A673 (cell line): ENCODE measurements at places on chromosomes 1 and 21. TPM values are rescaled to one million over a fixed set of nuclear protein-coding genes. Genes with fewer than 3 reads are reported as not detected.

DNA sequence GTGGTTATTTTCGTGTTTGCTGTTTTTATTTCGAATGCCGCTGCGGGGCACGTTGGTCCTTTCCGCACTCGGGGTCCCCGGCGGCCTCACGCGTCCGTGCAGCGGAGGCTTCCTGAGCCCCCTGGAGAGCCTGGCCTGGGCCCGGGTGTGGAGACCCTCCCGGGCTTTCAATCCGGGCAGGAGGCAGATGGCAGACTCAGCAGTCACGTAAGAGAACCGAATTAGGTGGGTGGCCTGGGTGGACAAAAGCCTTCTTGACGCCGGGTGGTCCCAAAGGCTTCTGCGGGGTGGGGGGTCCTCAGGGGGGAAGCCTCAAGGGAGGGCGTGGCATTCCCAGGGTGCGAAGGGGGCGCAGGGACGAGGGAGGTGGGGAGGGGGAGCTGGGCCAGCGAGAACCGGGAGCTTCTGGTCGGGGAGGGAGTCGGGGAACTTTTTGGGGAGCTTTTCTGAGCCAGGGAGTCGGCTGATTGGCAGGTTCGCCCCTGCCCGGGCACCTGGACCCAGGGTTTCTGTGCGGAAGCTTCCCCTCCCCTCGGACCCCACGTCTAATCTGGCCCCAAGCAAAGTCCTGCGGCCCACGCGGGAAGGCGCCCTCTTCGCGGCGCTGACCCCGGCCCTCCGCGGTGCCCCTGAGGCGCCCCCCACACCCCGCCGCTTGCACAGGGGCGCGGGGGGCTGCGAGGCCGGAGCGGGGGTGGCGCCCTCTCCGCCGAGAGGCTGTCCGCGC is 1.3 kb upstream of the HES4 start:
- H3K36me3 ChIP-seq = no peaks in the 10 kb centered on the region
- peak overlapping the region; percentile 70 for H3K4me3 ChIP-seq
- peak overlapping the region; percentile 98 for H3K27ac ChIP-seq
- no peak for DNase-seq
- peaks cover 18% of the 10 kb centered on the region for H3K4me1 ChIP-seq

The AIRE gene
- not detected in 2 replicates for total RNA-seq

- no peak overlapping the region for H3K27ac ChIP-seq
- no peaks in the 10 kb centered on the region for H3K36me3 ChIP-seq
- DNase-seq = no peak
- no peaks in the 10 kb centered on the region for H3K27me3 ChIP-seq
- no peak overlapping the region for H3K4me3 ChIP-seq
Observed at GRCh38 chr1:26790551-26790953, 2.8 kb downstream of the PIGV start.

The DNAJC6 gene
- total RNA-seq = 1.1 and 1.3 TPM in 2 replicates

- H3K27me3 ChIP-seq = peaks cover 53% of the 10 kb centered on the region
- no peak overlapping the region for H3K4me3 ChIP-seq
- no peaks in the 10 kb centered on the region for H3K36me3 ChIP-seq
- H3K4me1 ChIP-seq = no peaks in the 10 kb centered on the region
- no peak overlapping the region for H3K27ac ChIP-seq
Observed at GRCh38 chr1:213417846-213418245, 366.8 kb downstream of the RPS6KC1 start.
